ENCODE measurements at places on chromosomes 2 and 18.

GRCh38 chr2:240431271-240431660 lies 4.2 kb upstream of the GPC1 start:
- no peak for DNase-seq

DNA sequence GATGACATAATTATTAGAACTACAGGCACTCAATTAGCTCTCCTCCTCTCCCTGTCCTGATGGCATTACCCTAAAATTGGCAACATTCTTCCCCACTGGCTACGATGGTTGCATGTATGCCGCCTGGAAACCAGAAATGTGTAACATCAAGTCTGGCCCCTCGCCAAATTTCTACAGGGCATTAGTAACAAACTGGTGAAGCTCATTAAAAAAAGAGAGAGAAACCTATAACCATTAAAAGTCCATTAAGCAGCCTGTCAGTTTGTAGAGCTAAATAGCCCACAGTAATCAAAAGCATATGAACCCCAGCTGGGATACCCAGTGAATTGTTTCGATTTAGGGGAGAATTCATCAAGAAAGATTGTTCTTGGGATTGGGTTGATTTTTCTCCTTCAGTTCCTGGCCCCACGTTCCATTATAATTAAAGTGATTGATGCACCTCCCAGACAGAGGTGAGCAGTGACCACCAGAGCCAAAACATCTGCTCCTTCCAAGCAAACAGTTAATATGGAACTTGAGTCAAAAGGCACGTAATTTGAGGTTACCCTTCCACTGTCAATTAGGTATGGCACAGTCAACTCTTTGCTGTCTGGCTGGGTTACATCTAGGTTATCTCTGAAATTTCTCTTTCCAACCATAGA lies 208.6 kb downstream of the C1D start:
- no peak for DNase-seq

DNA sequence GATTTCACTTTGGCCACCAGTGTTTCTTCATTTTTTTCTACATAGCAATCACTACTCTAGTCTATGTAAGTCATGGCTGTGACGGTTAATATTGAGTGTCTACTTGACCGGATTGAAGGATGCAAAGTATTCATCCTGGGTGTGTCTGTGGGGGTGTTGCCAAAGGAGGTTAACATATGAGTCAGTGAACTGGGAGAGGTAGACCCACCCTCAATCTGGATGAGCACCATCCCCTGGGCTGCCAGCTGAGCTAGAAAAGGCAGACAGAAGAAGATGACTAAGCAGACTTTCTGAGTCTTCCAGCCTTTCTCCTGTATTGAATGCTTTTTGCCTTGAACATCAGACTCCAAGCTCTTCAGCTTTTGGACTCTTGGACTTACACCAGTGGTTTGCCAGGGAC lies 265.0 kb upstream of the SLC8A1 start:
- DNase-seq = peak; percentile 73

- DNase-seq = no peak
Observed at GRCh38 chr2:122378521-122378920, 623.1 kb downstream of the TSN start.

DNA sequence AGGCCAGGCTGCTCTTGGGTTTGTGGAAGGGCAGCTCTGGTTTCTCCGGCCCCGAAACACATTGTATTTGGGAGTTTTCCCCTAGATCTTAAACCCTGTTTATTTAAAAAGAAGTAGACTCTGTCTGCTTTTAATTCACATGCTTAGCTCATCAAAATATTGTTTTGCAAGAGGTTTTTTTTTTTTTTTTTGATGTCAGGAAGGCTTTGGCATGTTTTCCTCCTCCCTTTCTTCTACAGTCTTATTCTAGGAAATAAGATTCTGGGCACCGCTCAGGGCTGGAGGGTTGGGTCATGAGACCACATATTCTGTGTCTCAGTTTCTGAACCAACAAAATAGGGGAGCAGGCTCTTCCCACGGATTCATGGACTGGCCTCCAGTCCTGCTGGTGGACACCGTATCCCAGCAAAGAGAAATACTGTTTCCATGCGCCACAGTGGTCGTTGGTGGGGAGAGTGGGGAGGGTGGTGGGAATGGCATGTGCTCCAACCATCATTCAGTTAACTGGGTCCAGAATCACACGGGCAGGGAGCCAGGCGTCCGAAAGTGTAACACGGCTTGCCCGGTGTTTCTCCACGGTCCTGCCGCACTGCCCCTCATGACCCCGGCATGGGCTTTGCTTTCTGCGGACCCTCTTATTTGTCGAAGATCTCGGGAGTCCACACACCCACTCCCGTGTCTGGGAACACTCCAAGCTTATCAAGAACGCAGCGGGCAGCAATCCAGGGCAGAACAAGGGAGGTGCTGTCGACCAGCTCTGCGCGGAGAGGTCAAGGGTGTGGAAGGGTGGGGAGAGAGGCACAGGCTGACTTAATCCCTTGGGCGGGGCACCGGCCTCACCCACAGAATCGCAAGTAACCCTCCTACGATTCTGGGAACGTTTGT lies 176.7 kb downstream of the GLI2 start:
- peak; percentile 64 for DNase-seq

GRCh38 chr2:172470958-172471922 lies 43.9 kb downstream of the ITGA6 start:
- no peak for DNase-seq

GRCh38 chr2:196130039-196130825 lies 41.1 kb downstream of the STK17B start:
- no peak for DNase-seq

- DNase-seq = no peak
Observed at GRCh38 chr2:199757233-199757870, 93.6 kb downstream of the FTCDNL1 start.

DNA sequence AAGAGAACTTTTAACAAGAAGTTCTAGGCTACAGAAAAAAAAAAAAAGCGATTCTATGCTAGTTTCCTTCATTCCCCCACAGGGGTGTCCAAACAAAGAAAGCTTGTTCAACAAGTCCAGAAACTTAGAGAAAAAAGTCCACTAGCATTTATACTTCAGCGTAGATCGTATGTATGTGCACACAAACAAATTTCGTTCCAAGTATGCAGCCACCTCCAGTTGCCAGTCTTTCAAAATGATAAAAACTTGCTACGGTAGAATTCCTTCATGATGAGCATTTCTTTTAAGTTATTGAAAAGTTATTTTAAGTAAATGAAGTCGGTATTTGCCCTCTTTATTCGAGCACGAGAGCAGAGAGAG lies 3.7 kb upstream of the OTX1 start:
- DNase-seq = no peak

DNA sequence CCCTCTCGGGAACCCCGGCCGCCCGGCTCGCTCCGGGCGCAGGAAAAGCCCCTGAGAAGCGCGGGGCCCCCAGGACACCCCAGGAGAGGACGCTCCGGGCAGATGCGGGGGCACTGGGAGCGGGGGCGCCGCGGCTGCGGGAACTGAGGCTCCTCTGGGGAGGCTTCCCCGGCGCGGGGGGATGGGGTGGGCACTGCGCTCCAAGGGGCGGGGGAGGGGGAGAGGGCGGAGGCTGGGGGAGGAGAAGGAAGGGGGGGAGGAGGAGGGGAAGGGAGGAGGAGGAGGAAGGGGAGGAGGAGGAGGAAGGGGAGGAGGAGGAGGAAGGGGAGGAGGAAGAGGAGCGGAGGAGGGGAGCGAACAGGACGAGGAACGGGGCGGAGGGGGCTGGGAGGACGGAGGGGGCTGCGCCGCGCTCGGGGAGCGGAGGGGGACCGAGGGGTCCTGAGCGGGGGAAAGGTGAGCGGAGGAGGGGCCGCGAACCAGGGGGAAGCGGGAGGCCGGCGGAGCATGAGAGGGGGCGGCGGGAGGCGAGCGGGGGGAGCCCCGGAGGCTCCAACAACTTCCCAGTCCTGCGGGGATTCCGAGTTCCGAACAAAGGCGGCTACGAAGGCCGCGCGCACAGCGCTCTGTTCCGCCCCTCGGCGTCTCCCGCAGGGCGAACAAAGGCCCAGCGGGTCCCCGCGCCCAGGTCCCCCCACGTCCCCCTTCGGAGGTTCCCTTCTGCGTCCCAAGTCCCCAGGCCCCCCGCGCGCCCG lies 742 bp downstream of the PXDN start:
- no peak for DNase-seq

DNA sequence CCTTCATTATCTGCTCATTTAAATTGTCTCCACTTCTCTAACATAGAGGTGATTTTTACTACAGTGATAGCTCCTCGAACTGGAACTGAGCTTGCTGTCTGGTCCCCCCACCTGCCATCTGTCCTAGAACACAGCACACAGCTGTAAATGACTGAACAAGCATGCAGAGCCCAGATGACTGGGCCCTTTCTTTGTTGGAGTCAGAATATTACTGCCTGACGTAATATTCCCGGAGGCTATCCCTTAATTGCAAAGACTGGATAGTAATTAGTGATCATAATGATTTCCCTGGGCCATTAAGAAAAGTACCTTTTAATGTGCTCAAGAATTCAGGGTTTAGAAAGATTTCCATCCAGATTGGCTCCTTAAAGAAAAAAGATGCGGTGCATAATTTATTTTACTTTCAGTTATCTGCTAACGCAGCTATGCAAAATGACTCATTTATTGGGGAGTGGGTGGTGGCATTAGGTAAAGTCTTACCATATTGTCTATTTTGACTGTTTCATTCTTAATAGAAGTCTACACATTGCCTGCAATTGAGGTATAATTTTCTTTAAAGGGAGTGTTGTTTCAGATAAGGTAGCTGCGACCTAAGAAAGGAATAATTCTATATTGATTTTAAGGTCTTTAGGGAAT lies 84.4 kb downstream of the MAP4K4 start:
- no peak for DNase-seq

DNA sequence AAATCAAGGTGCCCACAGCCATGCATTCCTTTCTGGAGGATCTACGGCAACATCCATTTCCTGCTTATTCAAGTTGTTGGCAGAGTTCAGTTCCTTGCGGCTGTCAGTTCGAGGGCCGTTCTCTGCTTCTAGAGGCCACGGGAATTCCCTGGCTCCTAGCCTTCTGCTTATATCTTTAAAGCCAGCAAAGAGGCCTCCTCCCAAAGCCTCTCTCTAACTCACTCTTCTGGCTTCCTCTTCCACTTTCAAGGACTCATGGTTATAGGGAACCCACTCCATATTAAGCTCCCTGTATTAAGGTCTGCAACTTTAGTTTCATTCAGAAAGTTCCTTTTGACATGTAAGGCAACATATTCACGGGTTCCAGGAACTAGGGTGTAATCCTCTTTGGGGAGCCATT lies 150.1 kb upstream of the RMP24 start:
- no peak for DNase-seq

- no peak for DNase-seq
Observed at GRCh38 chr2:105072039-105072438, 34.2 kb downstream of the MRPS9 start.

All from AG09309 (cell line).